ENCODE measurements at places on chromosomes 16 and 17. TPM values are rescaled to one million over a fixed set of nuclear protein-coding genes. Genes with fewer than 3 reads are reported as not detected.

EPX gene
- not detected for total RNA-seq

CORO7 gene
- 74.6 TPM for total RNA-seq

ACE gene
- 3.3 TPM for total RNA-seq

SYNGR3 gene
- 11.3 TPM for total RNA-seq

SOX15 gene
- 0.64 TPM for total RNA-seq

TERB1 gene
- not detected for total RNA-seq

SULT1A1 gene
- 2.1 TPM for total RNA-seq

NTN1 gene
- total RNA-seq = 1.0 TPM

SLFN13 gene
- total RNA-seq = 15.3 TPM

TP53TG3 gene
- not detected for total RNA-seq

SRRM2 gene
- total RNA-seq = 963 TPM

CDH5 gene
- not detected for total RNA-seq

MYH3 gene
- 5.8 TPM for total RNA-seq

TPSG1 gene
- total RNA-seq = not detected

CETP gene
- total RNA-seq = 1.0 TPM

CD68 gene
- 7.2 TPM for total RNA-seq

FOXC2 gene
- not detected for total RNA-seq

FGF11 gene
- total RNA-seq = 1.3 TPM

FBXO39 gene
- 0.22 TPM for total RNA-seq

FNDC8 gene
- total RNA-seq = not detected

KCNG4 gene
- total RNA-seq = not detected

TP53TG3F gene
- not detected for total RNA-seq

TRPV2 gene
- 58.3 TPM for total RNA-seq

SLC46A1 gene
- 2.1 TPM for total RNA-seq

CEP112 gene
- 3.8 TPM for total RNA-seq

VAT1L gene
- not detected for total RNA-seq

MT1M gene
- total RNA-seq = not detected

KRTAP3-2 gene
- total RNA-seq = not detected

GPT2 gene
- 17.4 TPM for total RNA-seq

GFAP gene
- total RNA-seq = not detected

C17orf113 gene
- total RNA-seq = 3.1 TPM

TMEM235 gene
- not detected for total RNA-seq

KCNJ12 gene
- not detected for total RNA-seq

KRT20 gene
- not detected for total RNA-seq

RAB37 gene
- total RNA-seq = 11.1 TPM

TBC1D16 gene
- total RNA-seq = 3.4 TPM

TOB1 gene
- 20.4 TPM for total RNA-seq

PRDM7 gene
- total RNA-seq = not detected

SEPTIN1 gene
- total RNA-seq = 199 TPM

C1QL1 gene
- not detected for total RNA-seq

Measured in activated B cell treated with CpG ODN at 0.5 μM for 24 hours (primary cell).